ENCODE measurements at places on chromosomes 2 and 18. TPM values are rescaled to one million over a fixed set of nuclear protein-coding genes. Genes with fewer than 3 reads are reported as not detected.

GRCh38 chr2:142670362-142670761 is 207.1 kb upstream of the KYNU start:
- DNase-seq, result no peak

GRCh38 chr18:28189400-28190239 is 12.7 kb upstream of the CDH2 start:
- peak; percentile 43 for DNase-seq

DNA sequence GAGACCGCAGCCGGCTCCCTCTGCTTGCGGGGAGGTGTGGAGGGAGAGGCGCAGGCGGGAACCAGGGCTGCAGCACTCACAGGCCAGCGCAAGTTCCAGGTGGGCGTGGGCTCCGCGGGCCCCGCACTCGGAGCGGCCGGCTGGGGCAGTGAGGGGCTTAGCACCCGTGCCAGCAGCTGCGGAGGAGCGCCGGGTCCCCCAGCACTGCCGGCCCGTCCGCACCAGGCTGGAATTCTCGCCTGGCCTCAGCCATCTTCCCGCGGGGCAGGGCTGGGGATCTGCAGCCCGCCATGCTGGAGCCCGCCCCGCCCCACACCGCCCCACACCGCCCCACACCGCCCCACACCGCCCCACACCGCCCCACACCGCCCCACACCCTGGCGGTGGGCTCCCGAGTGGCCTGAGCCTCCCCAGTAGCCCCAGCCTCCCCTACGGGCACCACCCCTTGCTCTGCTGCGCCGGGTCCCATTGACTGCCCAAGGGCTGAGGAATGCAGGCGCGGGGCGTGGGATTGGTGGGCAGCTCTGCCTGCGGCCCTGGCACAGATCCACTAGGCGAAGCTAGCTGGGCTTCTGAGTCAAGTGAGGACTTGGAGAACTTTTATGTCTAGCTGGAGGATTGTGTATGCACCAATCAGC is 123.9 kb upstream of the MGAT5 start:
- DNase-seq, result no peak

DNA sequence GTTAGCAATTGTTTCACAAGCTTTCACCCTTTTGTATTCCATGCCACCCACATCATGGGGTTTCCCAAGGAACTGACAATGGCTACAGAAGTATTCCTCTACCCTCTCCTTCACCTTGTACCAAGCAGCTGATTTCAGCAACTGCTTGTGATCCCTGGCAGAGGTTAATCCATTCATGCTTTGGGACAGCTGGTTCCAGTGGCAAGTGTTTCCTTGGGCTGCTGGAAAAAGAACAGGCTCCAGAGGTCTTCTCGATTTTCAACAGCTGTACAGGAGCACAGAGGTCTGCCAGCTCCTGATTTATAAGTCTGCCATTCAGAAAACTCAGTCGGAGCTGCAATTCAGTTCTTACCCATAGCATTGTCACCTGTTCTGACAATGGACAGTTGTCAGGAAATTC is 239.2 kb upstream of the CWC22 start:
- DNase-seq, result no peak

GRCh38 chr2:196131949-196132925 is 39.1 kb downstream of the STK17B start:
- DNase-seq, result no peak

- DNase-seq, result peak; percentile 16
These were observed 66.2 kb upstream of the DLX2 start for GRCh38 chr2:172168917-172169346.

- DNase-seq, result no peak
These were observed 57.7 kb downstream of the CD28 start for GRCh38 chr2:203763938-203764664.

- peak; percentile 64 for DNase-seq
These were observed 1.1 kb upstream of the PGAP1 start for GRCh38 chr2:196927376-196928225.

DNA sequence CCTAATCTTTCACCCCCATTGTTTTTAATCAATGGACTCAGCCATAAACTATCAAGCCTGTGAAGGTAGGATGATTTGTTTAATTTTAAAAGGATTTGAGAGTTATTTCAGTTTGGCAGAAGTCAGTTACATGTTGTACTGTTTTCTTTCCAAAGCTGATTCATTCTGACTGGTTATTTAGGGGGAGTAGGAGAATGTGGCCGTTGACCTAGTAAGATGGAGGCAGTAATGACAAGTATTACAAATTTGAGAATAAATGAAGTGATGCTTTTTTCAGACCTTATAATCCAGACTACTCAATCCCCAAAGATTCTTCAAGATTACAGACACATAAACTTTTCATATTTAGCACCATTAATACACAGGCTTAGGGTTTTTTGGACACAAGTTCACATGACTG is 4.3 kb downstream of the EPHA4 start:
- no peak for DNase-seq

- no peak for DNase-seq
These were observed 141.0 kb downstream of the FMNL2 start for GRCh38 chr2:152475982-152476381.

DNA sequence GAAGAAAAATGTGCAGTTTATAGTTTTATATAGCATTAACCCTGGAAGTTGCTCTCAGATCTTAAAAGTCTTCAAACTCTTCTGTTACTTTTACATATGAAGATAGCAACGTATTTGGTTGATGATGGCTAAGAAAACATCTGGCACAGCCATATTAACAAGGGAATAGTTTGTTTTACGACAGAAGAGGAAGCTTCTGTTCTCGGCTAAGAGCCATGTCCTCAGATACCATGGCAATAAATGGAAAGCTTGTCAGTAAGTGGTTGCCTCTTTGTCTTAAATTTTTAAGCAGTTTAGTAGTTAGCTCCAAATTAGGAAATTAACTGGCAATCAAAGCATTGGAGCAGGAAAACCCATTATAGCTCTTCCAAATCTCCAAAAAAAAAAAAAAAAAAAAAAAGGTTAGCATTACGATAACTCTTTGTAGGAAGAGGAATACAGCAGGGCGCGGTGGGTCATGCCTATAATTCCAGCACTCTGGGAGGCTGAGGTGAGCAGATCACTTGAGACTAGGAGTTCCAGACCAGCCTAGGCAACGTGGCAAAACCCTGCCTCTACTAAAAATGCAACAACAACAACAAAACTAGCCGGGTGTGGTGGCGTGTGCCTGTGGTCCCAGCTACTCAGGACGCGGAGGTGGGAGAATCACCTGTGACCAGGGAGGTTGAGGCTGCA is 4.5 kb upstream of the STON1 start:
- DNase-seq, result no peak

DNA sequence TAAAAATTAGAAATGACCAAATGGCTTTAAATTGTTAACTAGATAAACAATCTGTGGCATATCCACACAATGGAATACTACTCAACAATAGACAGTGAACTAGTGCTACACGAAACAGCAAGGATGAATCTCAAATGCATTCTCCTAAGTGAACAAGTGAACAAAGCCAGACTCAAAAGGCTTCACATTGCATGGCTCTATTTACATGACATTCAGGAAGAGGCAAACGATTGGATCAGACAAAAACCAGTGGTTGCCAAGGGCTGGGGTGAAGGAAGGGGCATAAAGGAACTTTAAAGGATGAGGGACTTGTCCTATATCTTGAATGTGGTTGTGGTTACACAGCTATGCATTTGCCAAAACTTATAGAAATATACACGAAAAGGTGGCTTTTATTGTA is 184.3 kb downstream of the RPIA start:
- DNase-seq, result no peak

- DNase-seq, result no peak
These were observed 18.8 kb upstream of the DTNB start for GRCh38 chr2:25692143-25692542.

DNA sequence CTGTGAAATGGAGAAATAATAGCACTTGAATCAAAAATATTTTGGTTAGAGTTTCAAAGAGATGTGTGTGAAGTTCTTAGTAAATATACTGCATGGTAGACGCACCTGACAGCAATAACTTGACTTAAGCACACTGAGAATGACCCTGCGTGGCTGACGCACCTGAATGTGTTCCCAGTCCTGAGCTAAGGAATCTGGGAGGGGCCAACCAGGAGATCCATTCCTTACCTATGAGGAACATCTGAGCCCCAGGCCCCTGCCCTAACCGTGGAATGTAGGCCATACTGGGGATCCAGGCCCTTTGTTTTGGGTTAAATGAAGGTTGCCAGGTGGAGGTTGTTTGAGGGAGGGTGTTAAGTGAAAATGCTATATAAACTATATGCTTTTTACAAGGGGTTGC is 284.4 kb downstream of the RBM43 start:
- no peak for DNase-seq

GRCh38 chr2:200599206-200599605 is 13.4 kb downstream of the AOX1 start:
- no peak for DNase-seq

DNA sequence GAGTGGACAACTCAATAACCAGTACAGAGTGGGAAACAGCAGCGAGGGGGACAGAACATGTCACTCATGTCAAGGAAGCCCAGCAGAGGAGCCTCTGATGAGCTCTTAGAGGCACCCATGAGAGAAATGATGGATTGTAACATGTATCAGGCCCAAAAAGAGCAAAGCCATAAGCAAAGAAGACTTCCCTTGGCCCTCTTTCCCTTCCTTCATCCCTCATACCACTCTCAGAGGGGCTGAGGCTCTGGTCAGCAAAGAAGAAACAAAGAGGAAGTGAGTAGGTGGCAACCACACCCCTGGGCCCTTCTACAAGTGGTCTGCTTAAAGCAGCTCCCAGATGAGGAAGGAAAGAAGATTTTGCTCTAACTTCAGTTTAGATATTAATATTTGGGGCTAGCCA is 112.8 kb downstream of the CDC42EP3 start:
- no peak for DNase-seq

DNA sequence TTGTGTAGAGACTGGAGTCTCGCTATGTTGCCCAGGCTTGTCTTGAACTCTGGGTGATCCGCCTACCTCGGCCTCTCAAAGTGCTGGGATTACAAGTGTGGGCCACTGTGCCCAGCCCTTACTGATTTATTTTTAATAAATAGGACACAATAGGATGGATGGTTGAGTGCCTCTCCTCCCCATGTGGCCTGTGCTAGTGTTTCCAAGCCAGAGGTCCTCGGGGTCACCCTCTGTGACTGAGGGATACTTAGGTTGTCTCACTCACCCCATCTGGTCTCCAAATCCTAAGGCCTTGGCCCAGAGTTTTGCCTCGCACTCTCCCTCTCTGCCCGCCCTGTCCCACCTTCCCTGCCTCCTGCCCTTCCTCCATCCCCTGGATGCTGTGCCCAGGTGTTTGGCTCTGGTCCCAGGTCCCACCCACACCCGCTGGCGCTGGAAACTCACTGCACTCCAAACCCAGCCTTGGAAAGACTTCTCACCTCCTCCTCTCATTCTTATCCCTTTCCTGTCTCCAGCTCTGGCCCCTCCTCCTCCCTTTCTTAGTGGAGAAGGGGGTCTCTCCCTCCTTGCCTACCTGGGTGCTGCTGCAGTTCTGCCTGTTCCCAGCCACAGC is 4.7 kb upstream of the ECEL1 start:
- no peak for DNase-seq

DNA sequence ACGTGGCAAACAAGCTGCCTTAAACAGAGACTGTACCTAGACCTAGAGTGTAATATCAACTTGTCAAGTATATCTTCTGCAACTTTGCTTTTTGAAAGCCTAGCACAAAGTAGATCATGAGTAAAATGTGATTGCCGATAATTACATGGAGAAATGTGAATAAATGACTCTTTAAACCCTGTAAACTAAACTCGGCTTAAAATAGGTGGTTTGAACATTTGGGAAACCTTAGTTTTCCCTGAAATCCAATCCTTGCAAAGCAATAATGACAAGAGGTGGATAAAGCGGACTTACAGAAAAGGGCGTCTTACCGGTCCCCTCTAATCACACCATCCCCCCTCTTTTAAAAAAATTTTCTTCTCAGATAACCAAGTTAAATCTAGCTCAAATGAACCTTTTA is 549 bp upstream of the PSMD14 start:
- DNase-seq, result no peak

DNA sequence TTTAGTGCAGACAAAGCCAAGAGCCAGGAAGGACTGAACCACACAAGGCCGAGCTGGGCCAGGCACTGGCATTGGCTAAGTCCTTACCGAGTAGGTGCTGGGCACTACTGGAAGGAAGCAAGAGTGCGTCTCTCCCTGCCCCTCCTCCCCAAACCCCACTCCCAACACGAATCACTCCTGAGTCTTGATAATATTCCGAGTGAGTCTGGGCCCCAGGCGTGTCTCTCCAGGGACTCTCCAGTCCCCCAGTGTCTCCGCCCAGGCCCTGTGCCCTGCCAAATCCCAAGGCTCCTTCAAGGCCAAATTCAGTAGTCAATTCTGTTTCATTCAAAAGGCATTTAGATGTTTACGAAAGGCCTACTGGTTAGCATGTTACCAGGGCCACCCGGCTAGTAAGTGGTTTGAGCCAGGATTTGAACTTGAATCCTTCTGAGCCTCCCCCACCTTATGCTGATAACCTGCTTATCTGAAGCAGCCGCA is 82.8 kb downstream of the GLI2 start:
- DNase-seq, result no peak

GRCh38 chr2:11571170-11571569 is 37.3 kb downstream of the GREB1 start:
- no peak for DNase-seq

GRCh38 chr2:84451579-84451978 is 7.5 kb downstream of the SUCLG1 start:
- no peak for DNase-seq

DNA sequence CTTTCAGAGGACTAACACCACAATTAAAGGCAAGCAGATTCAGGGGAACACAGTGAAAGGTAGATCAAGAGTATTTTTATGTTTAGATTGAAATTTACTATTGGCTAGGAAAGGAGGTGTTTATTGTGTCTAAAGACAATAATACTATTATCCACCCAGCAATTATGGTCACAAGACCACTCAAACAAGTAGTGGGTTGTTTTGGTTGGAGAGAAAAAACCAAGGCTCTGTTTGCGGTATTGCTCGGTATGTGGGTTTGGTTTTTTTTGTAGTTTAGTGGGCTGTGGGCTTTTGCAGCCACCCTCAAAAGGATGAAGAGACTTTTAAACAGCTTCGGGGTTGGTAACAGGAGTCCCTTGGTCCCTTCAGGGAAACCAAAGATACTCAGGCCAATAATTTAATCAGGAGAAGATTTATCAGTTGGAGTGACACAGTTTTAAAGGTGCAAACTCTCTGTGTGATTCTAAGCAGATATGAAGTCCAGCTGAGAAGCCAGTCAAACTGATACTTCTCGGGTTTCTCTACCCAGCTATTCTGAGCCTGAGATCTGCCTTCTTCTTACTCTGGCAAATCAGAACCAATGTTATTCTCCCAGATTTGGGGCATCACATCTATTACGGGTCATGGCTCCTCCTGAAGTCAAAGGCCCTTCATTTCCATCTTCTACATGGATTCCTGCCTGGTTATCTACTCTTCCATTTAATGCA is 55.3 kb downstream of the DCC start:
- DNase-seq, result no peak

GRCh38 chr2:240662681-240663080 is 20.0 kb downstream of the AQP12B start:
- DNase-seq, result no peak

FTCDNL1 gene
- total RNA-seq, result 0.06 TPM

ARHGEF33 gene
- 0.22 TPM for total RNA-seq

SNX17 gene
- 64.6 TPM for total RNA-seq

DAW1 gene
- total RNA-seq, result 1.6 TPM

TMEFF2 gene
- not detected for total RNA-seq

SGPP2 gene
- total RNA-seq, result 9.7 TPM

EVX2 gene
- not detected for total RNA-seq

TXNDC2 gene
- not detected for total RNA-seq

LRRC30 gene
- not detected for total RNA-seq

Data from epithelial cell of proximal tubule (primary cell).